ENCODE measurements at places on chromosomes 7 and 10.

DNA sequence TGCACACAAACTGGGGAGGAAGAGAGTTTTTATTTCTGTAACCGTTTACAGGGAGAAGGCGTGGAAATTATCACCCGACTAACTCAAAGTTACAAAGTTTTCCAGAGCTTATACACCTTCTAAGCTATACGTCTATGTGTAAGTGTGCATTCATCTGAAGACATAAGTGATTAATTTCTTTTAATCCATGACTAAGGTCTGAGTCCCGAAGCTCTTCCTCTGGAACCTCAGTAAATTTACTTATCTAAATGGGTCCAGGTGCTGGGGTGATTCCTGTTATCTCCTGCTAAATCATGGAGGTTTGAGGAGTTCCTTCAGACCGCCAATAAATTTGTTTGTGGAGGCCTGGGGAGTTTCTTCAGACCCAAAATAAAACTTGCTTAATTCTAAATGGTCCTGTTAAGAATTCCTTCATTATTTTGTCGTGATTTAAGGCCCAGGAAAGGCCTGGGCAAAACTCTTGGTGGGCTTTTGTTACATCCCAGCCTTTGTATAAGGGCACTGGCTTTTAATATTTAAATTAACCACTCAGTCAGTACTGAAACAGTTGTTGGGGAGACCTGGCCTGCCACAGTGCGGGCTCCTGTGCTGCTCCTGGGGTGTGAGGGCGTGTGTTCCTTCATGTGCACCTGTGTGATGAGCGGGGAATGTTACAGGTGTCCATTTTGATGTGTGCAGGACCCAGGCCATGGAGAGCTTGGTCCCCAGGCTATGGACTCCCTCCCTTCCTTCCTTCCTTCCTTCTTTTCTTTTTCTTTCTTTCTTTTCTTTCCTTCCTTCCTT lies 5.8 kb upstream of the METTL27 start:
- DNase-seq: no peak

GRCh38 chr7:24656608-24657007 lies 83.4 kb downstream of the PALS2 start:
- no peak for DNase-seq

DNA sequence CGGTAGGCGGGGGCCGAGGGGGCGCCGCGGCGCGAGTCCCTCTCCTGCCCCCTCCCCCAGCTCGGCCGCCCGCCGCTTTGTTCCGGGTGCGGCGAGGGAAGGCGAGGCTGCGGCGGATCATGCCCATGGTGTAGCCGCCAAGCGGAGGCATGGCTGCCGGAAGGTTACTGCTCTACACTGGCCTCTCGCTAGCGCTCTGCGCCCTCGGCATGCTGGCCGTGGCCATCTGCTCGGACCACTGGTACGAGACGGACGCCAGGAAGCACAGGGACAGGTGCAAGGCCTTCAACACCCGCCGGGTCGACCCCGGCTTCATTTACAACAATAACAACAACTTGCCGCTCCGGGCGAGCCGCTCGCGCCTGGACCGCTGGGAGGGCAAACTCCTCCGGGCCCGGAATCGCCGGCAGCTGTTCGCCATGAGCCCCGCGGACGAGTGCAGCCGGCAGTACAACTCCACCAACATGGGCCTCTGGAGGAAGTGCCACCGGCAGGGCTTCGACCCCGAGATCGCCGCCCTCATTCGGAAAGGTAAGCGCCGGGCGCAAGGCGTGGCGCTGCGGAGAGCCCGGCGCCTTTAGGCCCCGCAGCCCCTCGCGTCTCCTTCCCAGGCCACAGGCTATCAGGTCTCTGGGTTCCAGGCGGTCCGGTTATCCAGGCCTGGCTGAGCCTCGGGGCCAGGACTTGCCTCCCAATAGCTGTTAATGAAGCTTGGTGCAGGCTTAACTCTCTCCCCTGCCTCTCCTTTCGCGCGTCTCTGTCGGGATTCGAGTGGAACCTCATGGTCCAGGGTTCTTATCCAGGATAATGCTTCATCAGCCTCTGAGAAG lies 513 bp downstream of the TMEM178B start:
- peak; percentile 49 for DNase-seq

DNA sequence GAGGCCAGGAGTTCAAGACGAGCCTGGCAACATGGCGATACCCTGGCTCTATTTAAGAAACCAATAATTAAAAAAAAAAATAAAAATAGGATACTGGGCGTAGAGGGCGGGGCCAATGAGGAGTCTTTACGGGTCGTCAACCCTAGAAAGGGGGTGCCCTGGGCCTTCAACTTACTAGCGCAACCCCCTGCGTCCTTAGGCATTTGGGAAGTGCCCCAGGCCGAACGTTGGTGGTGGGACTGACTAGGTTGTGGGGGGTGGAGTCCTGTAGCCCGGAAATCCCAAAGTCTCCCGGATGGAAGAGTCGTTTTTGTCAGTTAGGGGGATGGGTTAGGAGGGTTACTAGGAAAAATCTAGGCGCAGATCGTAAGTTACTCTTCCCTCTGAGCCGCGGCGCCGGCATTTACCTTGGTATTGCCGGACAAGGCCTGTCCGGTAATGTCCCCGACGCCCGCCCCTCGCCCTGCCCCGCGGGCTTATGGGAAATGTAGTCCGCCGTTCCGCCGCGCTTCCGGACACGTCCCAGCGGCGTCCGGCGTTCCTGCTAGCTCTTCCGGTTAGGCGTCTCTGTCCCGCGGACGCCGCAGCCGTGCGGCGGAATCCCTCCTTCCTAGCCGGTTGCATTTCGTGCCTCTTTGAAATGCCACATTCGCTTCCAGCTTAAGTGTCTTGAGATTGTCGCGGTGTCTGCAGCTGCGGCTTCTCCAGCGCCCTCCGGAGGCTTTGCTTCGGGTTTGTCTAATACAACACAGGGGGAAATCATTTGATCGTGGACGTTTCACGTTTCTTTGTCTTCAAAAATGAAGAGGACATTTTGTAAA lies 1.3 kb upstream of the ACBD5 start:
- DNase-seq: peak; percentile 92

- peak; percentile 16 for DNase-seq
Measured at GRCh38 chr7:117281562-117281961, 41.3 kb downstream of the WNT2 start.

DNA sequence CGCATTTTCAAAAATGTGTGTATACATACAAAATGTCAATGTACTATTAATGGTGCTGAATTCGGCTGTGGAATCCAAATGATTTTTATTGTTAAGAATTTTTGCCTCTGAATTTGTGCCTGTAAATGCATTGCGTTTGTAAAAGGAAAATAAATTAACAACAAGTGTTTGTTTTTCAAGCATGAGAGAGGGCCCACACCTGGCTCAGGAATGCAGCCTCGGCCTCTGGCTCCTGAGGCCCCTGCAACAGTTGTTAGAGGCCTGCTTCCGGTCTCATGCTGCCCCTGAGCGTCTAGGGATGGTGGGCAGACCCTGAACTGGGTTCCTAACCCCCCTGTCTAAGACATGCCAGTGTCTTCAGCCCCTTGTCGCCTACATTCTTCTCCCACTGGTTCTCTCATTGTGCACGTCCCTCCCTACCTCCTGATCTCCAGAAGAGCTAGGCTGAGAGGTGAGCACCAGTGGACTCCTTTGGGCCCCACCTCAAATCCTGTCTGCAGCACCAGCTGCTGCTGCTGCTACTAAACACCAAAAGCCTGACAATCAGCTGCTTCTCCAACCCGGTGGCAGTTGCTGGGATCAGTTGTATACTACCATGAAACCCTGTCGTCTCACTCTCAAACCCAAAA lies 1.9 kb upstream of the BTBD16 start:
- no peak for DNase-seq

- no peak for DNase-seq
Measured at GRCh38 chr7:133344275-133344674, 91.4 kb downstream of the EXOC4 start.

DNA sequence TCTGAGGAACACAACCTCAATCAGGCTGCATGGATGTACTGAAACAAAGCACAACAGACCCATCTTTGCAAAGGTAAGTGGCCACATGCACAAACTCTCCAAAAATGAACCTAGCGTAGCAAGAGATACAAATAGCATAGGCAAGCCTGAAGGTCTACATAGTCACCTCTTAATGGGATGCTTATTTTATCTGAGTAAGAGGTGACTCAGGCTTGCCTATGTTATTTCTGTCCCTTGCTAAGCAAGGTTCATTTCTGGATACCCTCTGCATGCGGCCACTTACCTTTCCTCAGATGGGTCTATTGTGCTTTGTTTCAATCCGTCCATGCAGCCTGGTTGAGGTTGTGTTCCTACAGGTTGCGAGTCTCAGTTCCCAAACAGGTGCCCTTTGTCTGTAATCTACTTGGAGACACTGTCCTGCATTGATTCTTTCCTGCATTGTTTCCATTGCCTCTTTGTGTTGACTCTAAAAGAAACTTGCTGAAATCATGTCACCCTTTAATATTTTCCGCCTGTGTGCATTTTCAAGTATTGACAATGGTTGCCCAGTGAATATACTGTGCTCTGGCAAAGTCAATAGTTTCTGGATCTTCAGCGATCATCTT lies 291.8 kb upstream of the LYZL1 start:
- peak; percentile 7 for DNase-seq

DNA sequence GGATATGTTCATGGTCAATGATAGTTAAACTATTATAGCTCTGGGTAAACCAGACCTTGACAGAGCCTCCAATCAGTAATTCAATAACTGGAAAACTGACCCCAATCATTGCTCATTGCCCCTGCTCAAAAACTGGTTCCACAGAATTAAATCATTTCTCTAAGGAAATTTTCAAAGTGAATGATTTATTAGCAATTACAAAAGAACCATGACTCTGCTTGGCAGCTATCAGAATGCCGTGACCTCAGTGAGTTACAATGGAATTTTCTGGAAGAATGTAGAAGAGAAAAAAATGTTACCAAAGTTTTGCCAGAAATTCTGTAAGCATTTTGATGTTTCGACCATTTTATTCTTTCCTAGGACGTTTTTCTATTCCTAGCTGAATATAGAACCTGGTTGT lies 106.8 kb upstream of the APBB1IP start:
- no peak for DNase-seq

- no peak for DNase-seq
Measured at GRCh38 chr7:107890493-107890961, 456 bp upstream of the DLD start.

DNA sequence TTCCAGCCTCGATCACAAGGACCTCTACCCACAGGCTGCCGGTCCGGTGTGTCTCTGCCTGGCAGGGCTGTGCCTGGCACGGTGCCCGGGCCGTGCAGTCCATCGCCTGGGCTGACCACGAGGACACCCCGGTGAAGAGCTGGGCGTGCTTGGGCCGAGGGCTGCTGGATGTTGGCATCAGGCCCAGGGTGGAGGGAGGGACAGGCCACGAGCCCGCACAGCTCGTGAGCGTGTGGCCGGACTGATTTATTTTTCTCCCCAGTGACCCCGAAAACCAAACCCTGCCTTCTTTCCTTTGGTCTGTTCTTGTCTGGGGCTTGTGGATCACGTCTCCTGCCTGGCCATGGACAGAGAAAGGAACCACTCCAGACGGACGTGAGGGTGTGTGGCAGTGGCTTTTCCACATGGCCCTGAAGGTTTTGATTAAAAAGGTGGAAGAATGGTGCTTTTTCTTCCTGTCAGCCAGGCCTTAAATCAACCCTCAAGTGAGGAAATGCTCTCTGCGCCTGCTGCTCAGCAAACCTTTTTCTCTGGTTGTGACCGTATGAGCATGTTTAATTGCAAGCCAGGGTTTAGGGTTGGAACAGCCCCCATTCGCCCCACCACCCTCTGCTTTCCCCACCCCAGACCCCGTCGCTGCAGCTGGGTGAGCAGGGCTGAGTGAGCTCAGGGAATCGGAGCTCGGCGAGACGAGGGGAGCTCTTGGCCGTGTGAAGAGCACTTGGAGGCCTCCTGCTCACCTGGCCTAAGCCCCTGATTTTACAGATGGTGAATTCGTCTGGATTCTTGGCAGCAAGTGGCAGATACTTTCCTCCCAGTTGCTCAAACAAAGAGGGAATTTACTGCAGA lies 130.1 kb downstream of the RGS10 start:
- DNase-seq: no peak

GRCh38 chr7:120724448-120724847 lies 133.5 kb downstream of the TSPAN12 start:
- DNase-seq: no peak

DNA sequence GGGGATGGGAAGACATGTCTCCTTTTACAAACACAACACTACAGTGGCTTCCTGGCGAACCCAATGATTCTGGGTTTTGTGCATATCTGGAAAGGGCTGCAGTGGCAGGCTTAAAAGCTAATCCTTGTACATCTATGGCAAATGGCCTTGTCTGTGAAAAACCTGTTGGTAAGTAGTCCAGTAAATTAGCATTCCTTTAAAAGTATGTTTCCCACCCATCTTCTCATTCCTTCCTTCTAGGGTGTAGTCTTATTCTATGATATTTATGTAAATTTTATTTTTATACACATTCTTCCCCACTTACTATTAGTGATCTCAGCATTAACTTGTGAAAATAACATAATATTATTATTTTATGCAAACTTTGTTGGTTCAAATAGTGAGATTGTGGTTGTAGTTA lies 206.9 kb downstream of the ATRNL1 start:
- no peak for DNase-seq

DNA sequence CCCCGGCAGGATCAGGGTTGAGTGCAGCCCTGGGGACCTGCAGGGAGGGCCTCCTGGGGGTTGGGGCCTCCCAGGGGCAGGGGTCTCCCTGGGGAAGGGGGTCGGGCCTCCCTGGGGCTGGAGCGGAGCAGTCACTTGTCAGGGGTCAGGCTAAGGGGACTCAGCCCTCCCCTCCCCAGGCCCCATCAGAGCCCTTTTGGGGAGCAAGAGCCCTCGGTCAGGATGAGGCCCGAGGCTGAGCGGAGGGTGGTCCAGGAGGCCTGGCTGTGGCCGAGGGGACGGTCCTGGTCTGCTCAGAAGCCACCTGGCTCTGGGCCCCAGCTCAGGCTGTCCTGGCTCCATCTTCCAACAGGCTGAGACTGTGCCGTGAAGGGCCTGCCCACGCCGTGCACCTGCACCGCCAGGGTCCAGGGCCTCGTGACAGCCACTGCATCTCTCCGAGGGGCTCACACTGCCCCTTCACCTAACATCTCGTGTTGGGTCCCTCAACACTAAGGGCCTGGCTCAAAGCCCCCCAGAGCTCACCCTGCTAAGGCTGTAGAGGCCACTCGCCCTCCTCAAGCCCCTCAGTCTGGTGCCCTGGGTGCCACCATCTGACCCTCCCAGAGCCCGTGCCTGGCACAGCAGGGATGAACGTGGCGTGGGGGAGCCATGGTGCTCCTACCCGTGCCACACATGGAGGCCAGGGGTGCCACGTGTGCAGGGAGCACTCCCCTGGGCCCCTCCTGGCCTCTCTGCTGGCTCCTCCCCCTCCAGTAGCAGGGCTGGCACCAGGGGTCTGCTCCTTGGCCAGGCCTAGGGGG lies 12.9 kb downstream of the BHLHA15 start:
- no peak for DNase-seq

Data from NCI-H345 (cell line).